ENCODE measurements at places on chromosomes 7 and 10.

- DNase-seq = no peak
Measured at GRCh38 chr7:154424350-154424749, 372.2 kb downstream of the DPP6 start.

DNA sequence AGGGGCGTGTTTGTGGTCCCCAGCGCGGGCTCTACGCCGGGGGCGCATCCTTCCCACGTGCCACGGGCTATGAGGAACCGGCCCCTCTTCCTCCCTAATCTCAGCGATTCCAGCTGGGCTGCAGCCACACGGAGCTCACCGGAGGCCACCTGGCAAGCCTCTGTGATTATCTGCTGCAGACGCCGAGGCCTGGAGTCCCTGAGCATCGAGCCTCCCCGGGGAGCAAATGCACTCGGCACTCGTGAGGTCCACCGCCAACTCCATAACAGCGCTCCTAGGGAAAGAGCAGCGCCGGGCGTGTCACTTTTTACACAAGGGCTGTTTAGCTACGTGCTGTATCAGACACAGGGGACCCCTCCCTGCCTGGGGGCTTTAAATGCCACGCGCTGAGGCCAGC lies 101.2 kb downstream of the DYNC2I1 start:
- no peak for DNase-seq

GRCh38 chr10:128065881-128066534 lies 60.2 kb downstream of the MKI67 start:
- no peak for DNase-seq

DNA sequence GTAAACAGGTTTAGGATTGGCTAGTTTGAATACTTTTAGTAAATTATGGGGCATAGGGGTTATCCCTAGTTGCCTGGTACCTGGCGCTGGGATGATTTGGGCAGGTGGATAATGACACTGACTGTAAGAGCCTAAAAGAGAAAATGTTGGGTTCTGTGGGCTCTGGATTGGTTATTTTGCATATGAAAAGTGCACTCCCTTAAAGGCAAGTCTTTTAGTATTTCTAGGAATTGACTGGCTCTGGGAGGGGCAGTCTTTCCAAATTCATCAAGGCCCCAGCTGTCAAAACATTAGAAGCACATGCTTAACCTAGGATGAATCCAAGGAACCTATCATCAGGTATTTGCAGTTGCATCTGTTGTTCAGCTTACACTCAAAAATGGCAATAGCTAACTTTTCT lies 454.6 kb upstream of the SORCS1 start:
- DNase-seq = no peak

DNA sequence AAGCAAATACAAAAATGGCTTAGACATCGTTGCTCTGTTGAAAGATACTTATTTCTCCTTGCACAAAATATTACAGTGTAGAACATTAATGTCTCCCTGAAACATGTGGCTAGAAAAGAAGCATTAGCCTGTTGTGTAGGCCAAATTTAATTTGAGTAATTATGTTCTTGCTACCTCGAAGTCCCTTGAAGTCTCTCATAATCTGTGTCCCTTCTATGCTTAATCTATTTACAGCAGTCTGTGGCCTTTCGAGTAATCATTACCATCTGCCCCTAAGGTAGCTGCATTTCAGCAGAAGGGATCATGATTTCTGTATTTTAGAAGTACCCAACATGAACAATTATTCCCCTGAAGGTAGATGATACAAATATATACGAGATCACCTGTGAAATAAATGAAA lies 615.2 kb downstream of the GRM8 start:
- DNase-seq = no peak

DNA sequence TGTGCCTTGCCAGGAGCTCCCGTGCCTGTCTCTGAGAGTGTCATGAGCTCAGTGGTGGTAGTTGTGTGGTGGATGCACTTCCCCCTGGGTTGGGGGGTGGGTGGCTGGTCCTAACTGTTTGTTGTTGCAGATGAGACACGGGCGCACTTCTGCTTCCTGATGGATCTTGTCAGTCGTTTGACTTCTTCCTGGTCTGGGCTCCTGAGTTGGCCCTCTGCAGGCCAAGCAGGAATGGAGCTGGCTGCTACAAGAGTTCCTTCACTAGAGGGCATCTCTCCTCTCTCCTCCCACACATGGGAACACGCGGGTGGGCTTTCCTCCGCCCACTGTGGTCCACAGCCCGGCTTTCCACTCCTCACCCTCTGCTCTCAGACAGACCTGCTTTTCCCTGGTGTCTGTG lies 82.0 kb downstream of the BMS1 start:
- no peak for DNase-seq

- DNase-seq = no peak
Measured at GRCh38 chr10:11433657-11434056, 177.8 kb downstream of the USP6NL start.

GRCh38 chr10:71396084-71396710 lies 523 bp upstream of the CDH23 start:
- peak; percentile 11 for DNase-seq

GRCh38 chr10:79189853-79190435 lies 121.2 kb downstream of the ZMIZ1 start:
- DNase-seq = no peak

DNA sequence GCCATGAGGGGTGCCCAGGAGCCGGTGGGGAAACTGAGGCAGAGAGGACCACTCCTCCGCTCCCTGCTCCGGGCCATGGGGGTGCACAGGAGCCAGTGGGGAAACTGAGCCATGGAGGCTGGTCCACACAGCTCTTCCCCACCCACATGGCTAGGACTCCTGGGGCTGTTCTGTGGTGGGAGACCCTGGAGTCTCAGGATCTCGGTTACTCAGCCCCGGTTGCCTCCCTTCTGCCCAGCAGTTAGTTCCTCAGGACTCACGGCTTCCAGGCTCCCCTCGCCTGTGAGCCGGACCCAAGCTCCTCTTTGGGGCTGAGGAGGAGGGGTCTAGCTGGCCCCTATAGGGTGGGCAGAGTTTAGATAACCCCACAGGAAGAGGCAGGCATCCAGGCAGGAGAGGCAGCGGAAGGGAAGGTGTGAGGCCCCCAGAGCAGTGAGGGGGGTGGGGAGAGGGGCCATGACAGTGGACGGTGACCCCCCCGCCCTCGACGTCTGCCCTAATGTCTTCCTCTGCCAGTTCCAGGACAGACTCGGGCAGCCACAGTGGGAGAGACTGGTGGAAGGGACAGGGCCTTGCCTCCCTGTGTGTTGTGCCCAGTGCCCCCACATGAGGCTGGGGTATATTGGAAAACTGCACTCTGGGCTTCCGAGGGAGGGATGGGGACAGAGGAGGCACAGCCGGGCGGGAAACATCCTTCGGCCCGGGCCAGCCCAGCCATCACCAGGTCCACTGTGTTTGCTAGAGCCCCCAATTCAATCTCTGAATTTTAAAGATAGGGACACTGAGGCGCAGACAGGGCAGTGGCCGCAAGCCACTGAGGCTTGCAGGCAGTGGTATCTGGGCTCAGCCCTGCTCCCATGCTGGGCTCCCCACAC lies 4.3 kb downstream of the ELFN1 start:
- no peak for DNase-seq

DNA sequence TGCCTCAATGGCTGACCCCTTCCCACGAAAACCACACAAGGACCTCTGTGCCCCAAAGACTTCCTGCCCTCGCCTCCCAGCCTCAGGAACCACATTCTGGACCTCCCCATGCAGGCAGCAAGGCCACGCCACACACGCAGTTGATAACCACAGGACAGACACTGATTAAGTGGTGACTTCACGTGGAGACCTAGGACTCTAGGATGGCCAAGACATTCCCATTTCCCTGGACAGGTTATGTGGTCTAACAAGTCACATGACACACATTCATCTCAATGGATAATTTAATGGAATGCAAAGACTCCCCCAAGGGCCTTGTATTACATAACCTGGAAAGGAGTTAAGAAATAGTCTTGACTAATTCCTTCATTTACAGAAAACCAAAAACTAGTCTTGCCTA lies 110.2 kb downstream of the LARP4B start:
- no peak for DNase-seq

- DNase-seq = no peak
Measured at GRCh38 chr10:59817773-59818172, 64.5 kb upstream of the MRLN start.

DNA sequence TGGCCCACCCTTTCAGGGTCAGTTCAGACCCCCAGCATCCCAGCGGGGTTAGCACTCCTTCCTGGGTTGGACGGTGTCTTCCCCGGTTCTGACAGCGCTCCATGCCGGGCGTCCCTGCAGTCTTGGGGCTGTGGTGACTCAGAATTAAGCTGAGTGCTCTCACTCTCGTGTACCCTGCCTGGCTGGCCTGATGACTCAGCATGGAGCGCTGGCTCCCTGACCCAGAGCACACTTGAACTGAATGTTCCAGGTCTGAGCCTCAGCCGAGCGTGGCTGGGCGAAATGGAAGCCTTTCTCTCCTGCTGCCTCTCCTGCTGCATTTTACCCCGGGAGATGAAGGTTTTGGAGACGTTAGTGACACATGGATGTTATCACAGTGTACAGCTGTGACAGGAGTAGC lies 7.1 kb downstream of the BAG3 start:
- no peak for DNase-seq

DNA sequence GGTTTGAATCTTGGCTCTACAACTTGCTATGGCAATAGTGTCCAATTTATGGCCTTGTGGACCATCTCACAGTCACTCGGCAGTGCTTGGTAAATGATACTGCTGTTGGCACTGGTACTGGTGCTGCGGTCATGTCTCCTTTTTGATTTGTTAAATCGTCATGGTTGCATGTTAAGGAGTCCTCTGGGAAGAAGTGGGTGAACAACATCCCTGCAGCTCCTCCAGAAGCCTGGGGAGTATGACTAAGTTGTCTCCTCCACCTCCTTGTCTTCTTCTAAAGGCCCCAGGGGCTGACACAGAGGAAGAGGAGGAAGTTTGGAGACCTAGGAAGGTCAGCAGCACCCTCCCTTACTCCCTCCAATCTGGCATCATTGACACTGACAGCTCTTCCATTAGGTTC lies 8.5 kb downstream of the ITPRIP start:
- DNase-seq = no peak

DNA sequence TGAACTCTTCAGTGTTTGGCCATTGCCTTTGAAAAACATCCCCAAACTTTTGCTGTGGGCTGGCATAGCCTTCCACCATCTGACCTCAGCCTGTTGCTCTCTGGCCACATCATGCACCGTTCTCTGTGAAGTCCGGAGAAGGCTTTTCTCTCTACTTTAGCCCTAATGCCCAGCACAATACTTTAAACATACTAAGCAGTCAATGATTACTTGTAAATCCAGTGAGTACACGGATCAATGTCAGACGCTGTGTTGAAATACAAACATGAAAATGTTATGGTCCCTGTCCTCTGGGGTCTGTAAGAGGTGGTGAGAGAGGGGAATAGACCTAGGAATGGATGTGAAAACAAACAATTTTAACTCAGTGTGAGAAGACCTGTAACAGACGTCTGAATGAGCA lies 297.9 kb downstream of the PLXDC2 start:
- no peak for DNase-seq

DNA sequence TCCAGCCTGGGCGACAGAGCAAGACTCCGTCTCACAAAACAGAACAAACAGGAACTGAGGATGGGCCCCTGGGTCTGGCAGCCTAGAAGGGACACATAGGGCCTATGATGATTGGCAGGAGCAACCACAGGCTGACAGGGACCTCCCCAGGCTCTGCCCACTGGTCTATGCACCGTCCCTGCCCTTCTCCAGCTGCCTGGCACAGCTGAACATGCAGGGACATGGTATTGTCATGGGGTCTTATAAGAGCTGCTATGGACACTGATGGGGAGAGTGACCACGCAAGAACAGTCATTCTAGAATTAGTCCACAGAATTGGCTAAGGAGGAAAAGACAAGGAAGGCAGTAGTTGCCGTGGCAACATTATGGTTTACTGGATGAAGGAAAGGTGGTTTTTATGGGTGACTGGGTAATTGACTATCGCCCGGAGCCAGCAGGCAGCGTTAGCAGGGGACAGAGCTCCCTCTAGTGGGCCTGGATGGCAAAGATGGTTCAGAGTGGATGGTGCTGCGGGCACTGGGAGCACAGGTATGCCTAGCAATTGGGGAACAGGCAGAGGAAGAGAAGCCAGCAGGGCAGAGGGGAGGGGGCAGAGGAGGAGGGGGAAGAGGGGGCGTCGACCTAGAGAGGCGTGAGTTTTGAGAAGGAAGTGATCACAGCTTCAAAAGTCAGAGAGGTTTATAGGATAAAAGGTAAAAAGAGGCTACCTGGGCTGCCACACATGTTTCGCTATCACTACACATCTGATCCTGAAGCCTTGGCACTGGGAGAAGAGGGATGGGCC lies 7.8 kb upstream of the TRIM56 start:
- peak; percentile 68 for DNase-seq

- DNase-seq = no peak
Measured at GRCh38 chr10:13349463-13350274, 1.6 kb upstream of the SEPHS1 start.

GRCh38 chr10:8323428-8324054 lies 269.1 kb downstream of the GATA3 start:
- DNase-seq = no peak

- no peak for DNase-seq
Measured at GRCh38 chr10:35079763-35080162, 10.4 kb downstream of the CUL2 start.

GRCh38 chr7:25659841-25660240 lies 431.6 kb upstream of the NPVF start:
- no peak for DNase-seq

GRCh38 chr10:107623292-107623691 lies 458.8 kb upstream of the SORCS1 start:
- DNase-seq = no peak

- no peak for DNase-seq
Measured at GRCh38 chr7:87935384-87935706, 1.3 kb downstream of the ADAM22 start.

DNA sequence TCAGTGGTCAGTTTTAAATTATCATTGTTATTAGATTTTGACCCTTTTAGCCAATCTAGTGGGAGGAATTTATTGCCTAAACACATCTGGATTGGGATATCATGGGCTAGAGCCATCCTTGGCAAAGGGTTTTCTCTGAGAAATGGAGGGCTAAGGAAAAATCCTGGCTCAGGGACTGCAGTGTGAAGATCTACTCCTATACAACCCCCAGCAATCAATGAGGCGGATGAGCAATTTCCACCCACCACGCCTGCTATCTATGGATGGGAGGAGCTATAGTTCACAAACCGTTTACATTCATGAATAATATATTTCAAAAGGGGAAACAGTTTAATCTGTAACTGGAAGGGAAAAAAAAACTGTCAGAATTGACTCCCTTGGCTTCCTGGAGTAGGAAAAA lies 2.7 kb downstream of the CAV1 start:
- DNase-seq = no peak

Data from stimulated activated CD8-positive, alpha-beta memory T cell treated with anti-CD3 and anti-CD28 coated beads, Interleukin-7, amount 100 ng/mL, for 4 hours (primary cell).